Left renal pelvis (tissue), 4 donors: ENCODE measurements at places on chromosomes 6 and 20.

DNA sequence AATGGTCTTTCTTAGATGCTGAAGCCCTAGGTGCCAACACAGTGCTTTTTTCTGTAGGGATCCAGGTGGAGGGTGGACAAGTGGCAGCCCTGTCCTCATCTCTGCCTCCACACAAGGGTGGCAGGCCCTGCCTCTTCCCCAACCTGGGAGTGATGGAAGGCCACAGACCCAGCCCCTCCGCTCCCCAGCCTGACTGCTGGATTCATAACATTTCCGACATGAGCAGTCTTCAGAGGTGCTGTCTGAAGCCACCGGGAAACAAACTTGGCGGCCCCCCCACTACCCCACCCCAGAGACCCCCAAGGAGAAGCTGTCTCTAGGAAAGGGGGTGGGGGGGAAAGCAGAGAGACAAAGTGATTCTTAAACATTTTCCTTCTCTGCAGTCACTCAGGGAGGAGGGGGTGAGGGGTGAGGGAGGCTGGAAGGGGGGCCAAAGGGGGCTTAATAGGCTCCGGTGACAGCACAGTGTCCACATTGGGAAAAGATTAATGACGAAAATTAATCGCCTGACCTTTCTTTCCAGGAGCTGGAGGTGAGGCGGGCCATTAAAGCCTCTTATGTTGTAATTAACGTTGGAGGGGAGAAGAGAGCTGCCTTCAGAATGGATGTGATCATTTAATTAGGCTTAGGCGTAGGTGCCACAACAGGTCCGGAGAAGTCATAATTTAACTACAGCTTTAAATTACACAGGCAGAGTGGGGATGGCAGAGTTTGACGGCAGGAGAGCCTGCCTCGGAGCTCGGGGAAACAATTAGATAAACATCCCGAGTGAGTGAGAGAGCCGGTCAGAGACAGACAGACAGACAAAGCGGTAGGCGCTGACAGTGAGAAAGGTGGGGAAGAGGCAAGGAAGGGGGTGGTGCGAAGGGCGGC lies 76.8 kb upstream of the FOXP4 start:
- no peak for DNase-seq

DNA sequence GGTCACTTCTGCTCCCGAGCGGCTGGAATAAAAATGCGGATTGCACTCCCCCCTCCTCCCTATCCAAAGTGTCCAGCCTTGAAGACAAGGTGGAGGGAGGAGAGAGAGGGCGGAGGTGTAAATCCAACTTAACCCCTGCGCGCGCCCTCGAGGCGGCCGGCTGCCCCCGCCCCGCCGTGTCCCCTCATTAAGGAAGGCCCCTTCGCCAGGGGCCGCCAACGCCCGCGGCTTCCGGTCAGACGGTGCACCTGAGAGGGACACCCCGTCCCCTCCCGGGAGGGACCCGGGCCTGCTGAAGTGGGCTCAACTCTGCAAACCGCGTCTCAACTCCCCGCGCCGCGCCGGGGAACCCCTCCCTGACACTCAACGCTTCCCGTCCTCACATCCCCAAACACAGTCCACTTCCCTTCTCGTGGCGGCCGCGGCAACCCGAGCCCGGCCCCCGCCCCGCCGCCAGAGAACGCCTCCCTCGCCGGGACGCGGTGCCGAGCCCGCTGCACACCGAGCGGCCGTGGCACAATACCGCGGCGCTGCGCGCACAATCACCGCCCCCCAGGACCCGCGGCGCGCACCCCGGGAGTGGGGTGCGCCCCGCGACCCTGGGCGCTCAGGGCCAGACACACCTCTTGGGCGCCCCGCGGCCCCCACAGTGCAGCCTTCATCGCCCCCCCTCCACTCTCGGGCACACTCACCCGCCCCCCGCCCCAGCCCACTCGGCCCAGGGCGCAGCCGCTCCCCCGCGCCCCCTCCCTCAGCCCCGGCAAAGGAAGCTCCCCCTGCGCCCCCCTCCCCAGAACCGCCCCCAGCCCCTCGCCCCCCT lies 102.5 kb downstream of the NOL4L start:
- DNase-seq, result no peak

DNA sequence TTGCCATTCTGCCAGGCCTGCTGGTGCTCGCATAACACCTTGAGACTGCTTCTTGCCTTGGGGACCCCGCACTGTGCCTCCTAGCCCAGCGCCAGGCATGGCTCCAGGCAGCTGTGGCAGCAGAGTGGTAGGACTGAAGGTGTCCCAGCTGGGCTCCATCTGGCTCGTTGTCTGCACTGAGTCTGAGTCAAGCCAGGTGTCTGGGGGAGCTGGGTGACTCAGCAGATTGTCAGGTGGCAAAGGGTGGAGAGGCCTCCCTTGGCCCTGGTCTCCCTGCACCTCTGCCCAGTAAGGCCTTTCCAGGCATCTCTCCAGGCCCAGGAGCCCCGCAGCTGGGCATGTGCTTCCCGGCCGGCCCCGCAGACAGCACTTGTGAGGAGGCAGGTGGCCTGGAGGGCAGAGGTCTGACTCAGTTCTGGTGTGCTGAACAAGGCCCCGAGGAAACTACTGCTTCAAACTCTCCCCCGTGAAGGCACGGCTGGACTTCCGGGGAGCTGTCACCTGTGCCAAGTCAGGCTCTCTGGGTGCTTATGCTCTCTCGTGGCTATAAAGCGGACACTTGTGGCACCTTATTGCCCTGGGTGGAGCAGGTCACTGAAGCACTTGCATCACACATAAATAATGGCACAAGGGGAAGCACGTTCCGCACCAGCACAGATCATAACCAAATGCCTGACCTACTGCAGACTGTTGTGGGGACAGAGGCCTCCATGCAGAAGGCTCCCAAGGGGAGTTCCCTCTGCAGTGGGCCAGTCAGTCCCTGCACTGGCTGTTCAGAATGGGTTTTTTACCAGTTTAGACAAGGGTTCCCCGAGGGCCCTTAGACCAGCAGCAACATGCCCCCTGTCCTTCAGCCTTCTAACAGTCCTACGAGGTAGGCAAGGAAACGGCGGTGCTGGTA lies 27.5 kb downstream of the FOXC1 start:
- DNase-seq, result no peak

DNA sequence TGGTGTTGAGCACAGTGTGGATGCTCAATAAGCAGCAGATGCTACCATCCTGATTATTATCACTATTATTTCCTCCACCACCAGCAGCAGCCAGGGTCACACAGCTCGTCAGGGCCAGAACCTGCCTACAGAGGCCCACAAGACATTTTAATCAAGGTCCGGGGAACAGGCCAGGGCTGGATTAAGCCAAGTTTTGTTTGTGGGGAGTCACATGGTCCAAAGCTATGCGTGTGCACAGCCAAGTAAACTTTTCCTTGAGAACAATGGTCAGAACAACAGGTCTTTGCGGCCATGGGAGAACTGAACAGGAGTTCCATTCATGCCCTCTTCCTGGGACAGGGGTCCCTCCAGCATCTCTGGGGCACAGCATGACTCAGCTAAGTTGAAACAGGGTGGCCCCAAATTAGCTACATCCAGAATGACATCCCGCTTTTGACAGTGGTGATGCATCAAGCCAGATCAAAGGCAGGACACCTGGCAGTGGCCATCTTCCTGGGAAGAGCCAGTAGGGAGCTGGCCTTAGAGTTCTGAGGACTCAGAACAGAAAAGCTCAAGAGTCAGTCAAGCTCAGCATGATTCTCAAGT lies 11.7 kb downstream of the SNTA1 start:
- no peak for DNase-seq

DNA sequence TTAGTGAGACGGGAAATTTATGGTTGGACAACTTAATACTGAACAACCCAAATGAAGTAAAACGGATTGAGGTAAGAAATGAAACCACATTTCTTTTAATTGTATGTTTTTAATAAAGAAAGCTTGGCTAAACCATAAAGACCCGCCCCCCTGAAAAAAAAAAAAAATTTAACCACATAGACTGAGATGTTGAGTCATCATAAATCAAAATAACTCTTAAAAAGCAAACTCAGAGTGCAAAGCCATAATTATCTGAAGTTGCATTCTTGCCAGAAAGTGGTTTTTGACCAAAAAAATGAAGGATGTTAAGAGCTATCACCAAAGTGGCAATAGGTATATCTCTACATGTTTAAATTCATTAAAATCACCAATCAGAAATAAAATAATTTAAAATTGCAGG lies 101.8 kb upstream of the COL21A1 start:
- no peak for DNase-seq

- DNase-seq, result no peak
Observed at GRCh38 chr6:25713824-25714223, 40.7 kb upstream of the SLC17A4 start.

GRCh38 chr6:157766901-157767774 lies 55.9 kb upstream of the SNX9 start:
- DNase-seq, result no peak

- DNase-seq, result no peak
Observed at GRCh38 chr20:41526327-41526726, 91.8 kb downstream of the CHD6 start.

- no peak for DNase-seq
Observed at GRCh38 chr6:131460614-131461000, 112.4 kb upstream of the ARG1 start.

GRCh38 chr6:159720708-159721107 lies 6.6 kb upstream of the WTAP start:
- DNase-seq, result no peak

DNA sequence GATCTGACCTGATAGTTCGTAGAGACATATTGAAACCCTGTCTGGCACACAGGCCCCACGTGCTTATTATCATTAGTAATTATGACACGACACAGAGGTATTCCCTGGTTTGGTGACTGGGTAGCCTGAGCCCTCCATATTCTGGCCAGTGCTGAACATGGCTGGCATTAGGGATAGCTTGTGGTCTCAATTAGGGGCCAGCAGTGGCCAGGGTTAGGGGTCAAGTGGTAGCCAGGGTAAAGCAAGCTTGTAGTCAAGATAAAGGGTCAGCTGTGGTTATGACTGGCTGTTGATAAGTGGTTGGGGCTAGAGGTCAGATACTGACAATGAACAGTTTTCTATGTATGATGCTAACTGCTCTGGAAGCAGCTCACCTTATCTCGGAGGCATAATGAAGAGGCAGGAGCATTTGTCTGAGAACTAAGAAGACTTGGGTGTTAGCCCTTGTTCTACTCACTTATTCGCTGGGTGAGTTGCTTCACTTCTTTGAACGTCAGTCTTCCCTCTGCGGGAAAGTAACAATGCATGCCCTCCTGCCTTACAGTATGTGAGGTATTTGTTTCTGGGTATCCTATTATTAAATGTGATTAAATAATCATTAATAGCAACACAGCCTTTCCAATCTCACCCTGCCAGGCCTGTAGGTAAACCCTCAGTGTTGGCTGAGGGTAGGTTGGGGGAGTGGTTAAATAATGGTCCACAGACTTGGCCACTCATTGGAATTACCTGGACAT lies 66.7 kb downstream of the VEGFA start:
- DNase-seq, result no peak

DNA sequence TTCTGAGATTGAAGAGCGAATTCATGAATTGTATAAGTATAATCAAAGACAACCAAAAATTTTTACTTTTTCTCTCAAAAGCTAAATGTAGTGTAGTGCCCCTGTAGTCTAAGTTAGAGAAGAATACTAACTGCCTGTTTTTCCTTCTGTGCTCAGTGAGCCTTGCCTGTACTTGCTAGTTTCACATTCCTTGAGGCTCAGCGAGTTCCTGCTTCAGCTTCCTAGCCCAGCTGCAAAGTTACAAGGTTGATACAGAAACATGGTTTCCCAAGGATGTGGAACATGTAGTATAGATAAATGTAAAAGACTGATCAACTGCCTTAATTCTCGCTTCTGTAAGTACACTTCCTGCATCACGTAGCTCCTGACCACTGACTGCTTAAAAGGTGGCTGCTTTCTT lies 33.1 kb upstream of the SEC63 start:
- no peak for DNase-seq

DNA sequence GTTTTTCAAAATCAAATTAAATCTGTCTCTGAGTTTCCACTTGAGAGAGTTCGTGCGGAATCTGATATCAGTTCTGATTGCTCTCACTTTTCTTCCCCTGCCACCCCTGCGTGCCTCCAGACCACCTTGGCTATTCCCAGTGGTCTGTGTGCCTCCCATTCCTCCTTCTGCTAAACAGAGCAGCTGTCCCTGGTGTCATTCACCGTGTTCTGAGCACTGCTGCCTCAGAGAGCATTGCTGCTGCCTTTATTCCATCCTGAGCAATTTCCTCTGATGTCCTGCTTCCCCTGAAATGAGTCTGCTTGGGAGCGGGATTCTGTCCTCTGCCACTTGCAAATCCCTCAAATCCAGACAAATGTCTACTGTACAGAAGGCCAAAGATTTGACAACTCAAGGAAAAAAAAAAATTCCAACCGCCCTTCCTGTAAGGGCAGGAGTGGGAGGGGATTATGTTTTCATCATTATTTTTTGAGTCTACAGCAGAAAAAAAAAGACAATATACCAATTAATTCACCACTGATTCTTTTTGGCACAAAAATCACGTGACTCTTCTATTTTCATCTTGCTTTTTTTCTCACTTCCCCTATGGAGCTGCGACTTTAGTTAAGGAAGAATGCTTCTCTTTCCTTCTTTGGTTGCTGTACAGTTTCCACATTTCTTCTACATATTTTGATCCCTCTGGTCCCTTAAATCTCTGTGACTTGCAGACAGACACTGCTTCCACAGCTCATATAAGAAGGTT lies 833.0 kb downstream of the EPHA7 start:
- no peak for DNase-seq

GRCh38 chr6:108434222-108434621 lies 126.5 kb upstream of the FOXO3 start:
- no peak for DNase-seq

DNA sequence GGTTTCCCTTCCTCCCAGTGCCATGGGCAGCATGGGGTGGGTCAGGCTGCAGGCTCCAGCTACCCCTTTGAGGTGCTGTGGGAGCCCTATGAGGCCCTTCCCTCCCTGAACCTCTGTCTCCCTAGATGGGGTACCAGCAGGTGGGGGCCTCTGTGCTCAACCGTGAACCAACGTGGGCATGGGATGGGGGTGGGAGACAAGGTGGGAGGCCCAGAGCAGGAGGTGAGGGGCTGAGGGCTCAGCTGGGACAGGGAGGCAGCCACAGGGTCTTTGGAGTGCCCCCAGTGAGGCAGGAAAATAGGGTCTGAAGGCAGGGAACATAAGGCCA lies 33.3 kb downstream of the SUN5 start:
- no peak for DNase-seq

DNA sequence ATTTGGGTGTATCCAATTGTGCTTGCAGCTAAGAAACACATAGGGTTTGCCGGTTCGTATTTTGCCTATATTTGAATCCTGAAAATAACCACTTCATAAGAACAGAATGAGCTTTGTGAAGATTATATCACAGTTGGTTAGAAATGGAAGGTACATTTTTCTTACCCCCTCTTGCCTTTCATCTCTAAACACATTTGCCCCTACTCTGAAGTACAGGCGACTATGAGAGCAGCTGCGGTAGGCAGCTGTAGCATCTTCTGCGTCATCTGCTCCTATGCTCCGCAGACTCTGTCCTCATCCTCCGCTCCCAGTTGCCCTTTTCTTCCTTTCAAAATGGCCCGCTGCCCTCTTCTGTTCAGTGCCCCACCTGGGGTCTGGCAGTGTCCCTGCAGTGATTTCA lies 47.6 kb upstream of the REV3L start:
- DNase-seq, result no peak
